ENCODE measurements at places on chromosomes 5 and 9.
A peak's percentile ranks its signal among the peaks of the same experiment; 100 is the strongest.

GRCh38 chr9:136377341-136378169 lies 4.1 kb upstream of the CARD9 start:
- DNase-seq = no peak
- peaks cover 2% of the 10 kb centered on the region for H3K4me1 ChIP-seq
- H3K36me3 ChIP-seq = peaks cover 1% of the 10 kb centered on the region
- no peak overlapping the region for H3K4me3 ChIP-seq
- no peaks in the 10 kb centered on the region for H3K27me3 ChIP-seq
- no peak overlapping the region for H3K27ac ChIP-seq

GRCh38 chr5:76473661-76474060 lies 70.6 kb downstream of the IQGAP2 start:
- H3K27ac ChIP-seq = peak overlapping the region; percentile 91
- peaks cover 34% of the 10 kb centered on the region for H3K4me1 ChIP-seq
- peak overlapping the region; percentile 67 for H3K4me3 ChIP-seq
- H3K27me3 ChIP-seq = no peaks in the 10 kb centered on the region
- peak; percentile 37 for DNase-seq
- H3K36me3 ChIP-seq = peaks cover 34% of the 10 kb centered on the region

DNA sequence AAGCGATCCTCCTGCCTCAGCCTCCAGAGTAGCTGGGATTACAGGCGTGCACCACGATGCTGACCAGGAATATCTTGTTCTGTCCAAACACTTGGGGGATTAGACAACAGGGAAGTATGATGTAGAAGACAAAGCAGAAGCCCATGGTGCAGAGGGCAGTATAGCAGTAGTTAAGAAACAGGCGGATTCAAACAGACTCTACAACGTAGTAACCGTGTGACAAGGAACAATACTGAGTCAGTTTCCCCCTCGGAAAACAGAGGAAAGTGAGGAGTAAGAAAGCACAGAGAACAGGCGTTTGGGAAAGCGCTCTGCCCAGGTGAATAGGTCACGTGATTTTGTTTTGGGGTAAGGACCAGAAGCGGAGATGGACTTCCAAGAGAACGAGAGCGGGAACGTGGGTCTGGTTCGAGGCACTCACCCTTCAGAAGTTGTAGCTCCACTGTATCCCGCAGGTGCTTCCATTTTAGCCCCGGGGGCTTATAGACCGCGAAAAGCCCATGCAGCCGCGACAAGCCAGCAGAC lies 306 bp downstream of the TRUB2 start:
- no peak for DNase-seq
- peak overlapping the region; percentile 90 for H3K27ac ChIP-seq
- H3K36me3 ChIP-seq = no peaks in the 10 kb centered on the region

GRCh38 chr9:116860509-116861120 lies 173.5 kb downstream of the TRIM32 start:
- H3K27me3 ChIP-seq = peaks cover 4% of the 10 kb centered on the region
- H3K4me1 ChIP-seq = no peaks in the 10 kb centered on the region
- no peaks in the 10 kb centered on the region for H3K36me3 ChIP-seq
- no peak for DNase-seq

DNA sequence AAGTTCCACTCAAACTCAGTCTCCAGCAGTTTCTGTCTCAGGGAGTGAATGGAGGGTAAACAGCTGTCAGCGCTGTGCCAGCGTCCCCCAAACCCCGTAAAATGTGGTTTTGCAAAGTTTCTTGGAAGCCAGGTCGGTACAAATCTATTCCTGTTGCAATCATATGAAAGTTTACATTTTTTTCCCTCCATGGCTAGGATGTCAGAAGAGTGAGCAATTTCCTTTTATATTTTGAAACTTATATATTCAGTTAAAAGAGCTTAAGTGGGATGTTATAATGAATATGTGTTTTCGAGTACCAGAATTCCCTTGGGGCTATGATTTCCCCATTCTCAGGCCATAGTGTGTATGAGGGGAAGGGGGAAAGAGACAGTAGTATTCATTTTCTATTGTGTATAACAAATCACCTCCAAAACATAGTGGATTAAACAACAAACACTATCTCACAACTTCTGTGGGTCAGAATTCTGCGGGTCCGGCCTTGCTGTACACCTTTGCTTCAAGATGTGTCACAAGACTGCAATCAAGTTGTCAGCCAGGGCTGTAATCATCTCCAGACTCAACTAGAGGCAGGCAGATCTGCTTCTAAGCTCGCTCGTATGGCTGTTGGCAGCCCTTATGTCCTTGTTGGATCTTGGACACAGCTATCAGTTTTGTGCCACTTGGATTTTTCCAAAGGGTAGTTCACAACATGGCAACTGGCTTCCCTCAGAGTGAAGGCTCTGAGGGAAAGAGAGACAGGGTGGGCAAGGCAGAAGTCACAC lies 107.4 kb downstream of the SNX18 start:
- no peak for DNase-seq
- peaks cover 8% of the 10 kb centered on the region for H3K4me1 ChIP-seq
- H3K36me3 ChIP-seq = peaks cover 2% of the 10 kb centered on the region

DNA sequence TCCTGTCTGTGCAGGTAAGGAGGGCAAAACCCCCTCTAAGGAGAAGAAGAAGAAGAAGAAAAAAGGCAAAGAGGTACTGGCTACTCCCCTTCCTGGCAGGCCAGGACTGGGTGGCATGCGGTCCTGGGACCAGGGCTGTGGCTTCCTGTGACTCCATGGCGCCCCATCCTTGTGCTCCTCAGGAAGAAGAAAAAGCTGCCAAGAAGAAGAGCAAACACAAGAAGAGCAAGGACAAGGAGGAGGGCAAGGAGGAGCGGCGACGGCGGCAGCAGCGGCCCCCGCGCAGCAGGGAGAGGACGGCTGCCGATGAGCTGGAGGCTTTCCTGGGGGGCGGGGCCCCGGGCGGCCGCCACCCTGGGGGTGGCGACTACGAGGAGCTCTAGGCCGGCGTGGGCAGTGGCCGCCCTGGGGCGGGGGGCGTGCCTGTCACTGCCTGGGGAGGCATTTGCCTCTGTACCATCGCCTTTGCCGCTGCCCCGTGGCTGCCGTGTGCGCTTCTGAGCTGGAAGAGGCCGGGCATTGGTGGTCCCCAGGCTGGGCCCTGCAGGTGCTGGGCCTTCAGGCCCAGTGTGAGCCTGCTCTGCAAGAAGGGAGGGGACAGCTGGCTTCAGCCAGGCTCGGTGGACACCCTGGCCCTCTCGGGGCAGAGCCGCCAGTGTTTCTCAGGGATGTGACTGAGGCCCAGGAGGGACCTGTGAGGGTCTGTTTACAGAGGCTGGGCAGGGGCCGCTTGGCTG lies 2.0 kb upstream of the AJM1 start:
- H3K36me3 ChIP-seq = peaks cover 2% of the 10 kb centered on the region
- H3K27ac ChIP-seq = peak overlapping the region; percentile 27
- H3K4me3 ChIP-seq = no peak overlapping the region
- no peak for DNase-seq

- no peaks in the 10 kb centered on the region for H3K4me1 ChIP-seq
- no peak overlapping the region for H3K4me3 ChIP-seq
- no peaks in the 10 kb centered on the region for H3K36me3 ChIP-seq
- DNase-seq = no peak
- peaks cover 2% of the 10 kb centered on the region for H3K27me3 ChIP-seq
Observed at GRCh38 chr5:65084795-65085515, 316.2 kb downstream of the CWC27 start.

- no peak for DNase-seq
- no peak overlapping the region for H3K4me3 ChIP-seq
- H3K36me3 ChIP-seq = no peaks in the 10 kb centered on the region
- no peak overlapping the region for H3K27ac ChIP-seq
- H3K27me3 ChIP-seq = peaks cover 22% of the 10 kb centered on the region
Observed at GRCh38 chr5:1527533-1528205, 3.9 kb upstream of the LPCAT1 start.

DNA sequence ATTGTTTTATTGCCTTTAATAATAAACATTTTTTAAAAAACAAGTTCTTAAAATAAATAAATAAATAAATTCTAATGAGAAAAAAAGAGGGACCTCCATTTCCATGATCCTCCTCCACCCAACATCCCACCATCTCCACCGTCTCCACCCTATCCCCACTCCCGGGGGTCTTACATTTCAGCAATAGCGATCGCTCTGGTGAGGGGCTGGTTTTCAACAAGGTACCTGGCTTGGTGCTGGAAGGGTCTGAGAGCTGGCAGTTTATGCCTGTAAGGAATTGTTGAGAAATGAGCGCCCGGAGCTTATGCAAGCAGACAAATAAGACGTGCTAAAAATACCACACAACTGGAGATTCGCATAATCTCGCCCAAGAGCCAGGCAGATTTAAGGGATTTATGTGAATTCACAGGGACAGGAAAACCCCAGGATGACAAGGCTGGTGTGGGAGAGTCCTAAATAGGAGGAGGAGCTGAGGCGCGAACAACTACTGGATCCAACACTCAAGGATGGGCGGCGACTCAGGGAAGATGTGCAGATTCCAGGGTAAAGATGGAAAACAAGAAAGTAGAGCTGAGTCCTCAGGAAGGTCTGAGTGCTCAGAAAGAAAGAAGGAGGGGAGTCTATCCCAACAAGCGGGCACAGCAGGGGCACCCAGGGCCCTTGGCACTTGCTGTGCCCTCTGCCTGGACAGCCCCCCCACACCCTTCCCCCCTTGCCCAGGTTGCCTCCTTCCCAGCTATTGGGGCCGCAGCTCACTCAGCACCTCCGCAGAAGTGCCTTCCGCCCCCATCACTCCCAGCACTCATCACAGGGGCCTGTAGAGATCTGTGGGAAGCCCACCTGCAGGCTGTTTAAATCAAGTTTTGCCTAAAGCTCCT lies 27.0 kb downstream of the TRIM14 start:
- peaks cover 11% of the 10 kb centered on the region for H3K4me1 ChIP-seq
- peaks cover 28% of the 10 kb centered on the region for H3K36me3 ChIP-seq
- no peak for DNase-seq
- H3K27ac ChIP-seq = no peak overlapping the region
- no peak overlapping the region for H3K4me3 ChIP-seq

- peaks cover 11% of the 10 kb centered on the region for H3K36me3 ChIP-seq
- H3K27me3 ChIP-seq = no peaks in the 10 kb centered on the region
- H3K4me1 ChIP-seq = no peaks in the 10 kb centered on the region
- no peak overlapping the region for H3K4me3 ChIP-seq
Observed at GRCh38 chr5:176941951-176942350, 42.8 kb upstream of the HK3 start.

- no peak overlapping the region for H3K4me3 ChIP-seq
- H3K36me3 ChIP-seq = peaks cover 36% of the 10 kb centered on the region
- DNase-seq = no peak
- peaks cover 8% of the 10 kb centered on the region for H3K4me1 ChIP-seq
Observed at GRCh38 chr5:72892846-72893245, 63.0 kb upstream of the FCHO2 start.

DNA sequence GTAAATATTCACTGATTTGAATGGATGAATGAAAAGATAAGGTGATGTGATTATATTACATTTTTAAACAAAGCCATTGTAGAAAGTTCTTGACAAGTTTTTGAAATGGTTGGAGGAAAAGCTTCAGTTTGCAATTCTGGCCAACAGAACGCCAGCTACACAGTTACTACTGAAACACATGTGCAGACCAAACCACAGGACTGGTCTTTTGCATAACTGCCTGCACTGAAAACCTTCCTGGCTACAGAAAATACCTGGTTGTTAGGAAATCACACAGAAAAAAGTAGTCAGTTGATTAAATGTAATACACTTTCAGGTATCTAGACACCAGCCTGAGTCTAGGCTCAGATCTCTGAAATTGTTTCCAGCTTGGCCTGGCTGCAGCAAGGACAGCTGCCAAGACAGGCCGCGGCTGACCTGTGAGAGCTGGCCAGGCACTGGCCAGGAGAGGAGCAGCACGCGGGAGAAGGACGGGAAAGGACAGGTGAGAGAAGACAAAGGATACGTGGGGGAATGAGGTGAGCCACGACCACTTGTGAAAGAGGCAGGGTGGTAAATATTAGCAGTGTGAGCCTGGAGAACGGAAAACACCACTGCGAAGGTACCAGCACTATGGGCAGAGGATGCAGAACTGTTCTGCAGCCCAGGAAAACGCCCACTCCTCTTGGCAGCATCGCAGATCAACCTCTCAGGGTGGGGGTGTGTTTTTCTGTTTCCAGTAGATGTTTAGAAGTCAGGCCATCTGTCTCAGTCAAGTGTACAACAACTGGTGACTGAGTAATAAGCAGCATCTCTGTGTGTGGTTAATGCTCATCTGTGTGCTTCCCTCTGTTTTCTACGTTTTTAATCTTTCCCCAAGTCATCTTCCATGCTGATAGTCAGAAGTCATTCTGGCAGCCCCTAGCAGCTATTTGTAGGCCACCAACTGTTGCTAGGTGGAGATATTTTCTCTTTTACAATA lies 137.4 kb downstream of the SCAMP1 start:
- H3K4me3 ChIP-seq = no peak overlapping the region
- H3K36me3 ChIP-seq = no peaks in the 10 kb centered on the region

GRCh38 chr5:535846-536698 lies 11.8 kb upstream of the SLC9A3 start:
- no peak overlapping the region for H3K27ac ChIP-seq
- peak; percentile 21 for DNase-seq
- peaks cover 14% of the 10 kb centered on the region for H3K27me3 ChIP-seq
- H3K4me3 ChIP-seq = no peak overlapping the region

GRCh38 chr9:105502276-105502675 lies 54.4 kb downstream of the FSD1L start:
- no peak overlapping the region for H3K27ac ChIP-seq
- no peaks in the 10 kb centered on the region for H3K4me1 ChIP-seq
- peaks cover 2% of the 10 kb centered on the region for H3K36me3 ChIP-seq
- DNase-seq = no peak
- H3K4me3 ChIP-seq = no peak overlapping the region

GRCh38 chr5:134131165-134131564 lies 16.7 kb downstream of the TCF7 start:
- peaks cover 19% of the 10 kb centered on the region for H3K36me3 ChIP-seq
- H3K4me3 ChIP-seq = peak overlapping the region; percentile 89
- H3K27me3 ChIP-seq = no peaks in the 10 kb centered on the region
- no peak for DNase-seq

GRCh38 chr5:69048230-69048629 lies 45.6 kb upstream of the SLC30A5 start:
- DNase-seq = no peak
- H3K27me3 ChIP-seq = peaks cover 14% of the 10 kb centered on the region
- H3K27ac ChIP-seq = no peak overlapping the region
- H3K4me1 ChIP-seq = peaks cover 8% of the 10 kb centered on the region

GRCh38 chr5:110338341-110339083 lies 388.0 kb downstream of the TMEM232 start:
- H3K27me3 ChIP-seq = no peaks in the 10 kb centered on the region
- no peak overlapping the region for H3K4me3 ChIP-seq
- no peak for DNase-seq
- no peak overlapping the region for H3K27ac ChIP-seq
- H3K36me3 ChIP-seq = no peaks in the 10 kb centered on the region
- H3K4me1 ChIP-seq = no peaks in the 10 kb centered on the region

- no peak overlapping the region for H3K4me3 ChIP-seq
- H3K4me1 ChIP-seq = no peaks in the 10 kb centered on the region
- H3K27me3 ChIP-seq = peaks cover 2% of the 10 kb centered on the region
- H3K27ac ChIP-seq = no peak overlapping the region
Observed at GRCh38 chr5:75265731-75266130, 29.1 kb upstream of the ANKRD31 start.

Data from activated naive CD8-positive, alpha-beta T cell treated with anti-CD3 and anti-CD28 coated beads, Interleukin-2, amount 10 ng/mL, durations not matched to agents 7 days and 5 days (primary cell).